Gastroesophageal sphincter (tissue), 4 donors: ENCODE measurements at places on chromosomes 12 and 14.

GRCh38 chr12:115962216-115962615 lies 315.3 kb downstream of the MED13L start:
- ATAC-seq: no peak

- peak; percentile 1 for ATAC-seq
Measured at GRCh38 chr14:100709289-100710284, 17.1 kb upstream of the DLK1 start.

DNA sequence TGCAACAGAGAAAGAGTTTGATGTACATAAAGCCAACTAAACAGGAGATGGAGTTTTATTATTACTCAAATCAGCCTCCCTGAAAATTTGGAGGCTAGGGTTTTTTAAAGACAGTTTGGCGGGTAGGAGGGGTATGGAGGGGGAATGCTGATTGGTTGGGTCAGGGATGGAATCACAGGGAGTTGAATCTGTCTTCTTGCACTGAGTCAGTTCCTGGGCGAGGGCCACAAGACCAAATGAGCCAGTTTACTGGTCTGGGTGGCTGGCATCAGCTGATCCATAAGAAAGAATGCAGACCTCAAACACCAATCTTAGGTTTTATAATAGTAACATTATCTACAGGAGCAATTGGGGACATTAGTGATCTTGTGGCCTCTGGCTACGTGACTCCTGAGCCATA lies 64.9 kb downstream of the RIN3 start:
- no peak for ATAC-seq

DNA sequence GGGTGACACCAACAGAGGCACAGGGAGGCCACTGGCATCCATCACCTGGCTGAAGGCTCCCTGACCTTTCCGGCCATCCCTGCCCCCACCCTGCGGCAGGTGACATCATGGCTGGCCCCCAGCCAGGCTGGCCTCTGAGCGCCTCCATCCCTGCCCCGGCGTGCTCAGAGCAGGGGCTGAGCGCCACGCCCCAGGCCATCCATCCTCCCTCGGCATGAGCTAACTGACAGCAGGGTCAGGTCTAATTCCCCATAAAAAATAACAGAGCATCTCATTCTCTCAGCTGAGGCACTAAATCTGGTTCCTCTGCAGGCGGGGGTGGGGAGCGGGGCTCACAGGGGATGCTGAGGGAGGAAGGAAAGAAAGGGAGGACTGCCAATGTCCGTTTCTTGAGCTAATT lies 50.7 kb downstream of the PRIMA1 start:
- no peak for ATAC-seq

DNA sequence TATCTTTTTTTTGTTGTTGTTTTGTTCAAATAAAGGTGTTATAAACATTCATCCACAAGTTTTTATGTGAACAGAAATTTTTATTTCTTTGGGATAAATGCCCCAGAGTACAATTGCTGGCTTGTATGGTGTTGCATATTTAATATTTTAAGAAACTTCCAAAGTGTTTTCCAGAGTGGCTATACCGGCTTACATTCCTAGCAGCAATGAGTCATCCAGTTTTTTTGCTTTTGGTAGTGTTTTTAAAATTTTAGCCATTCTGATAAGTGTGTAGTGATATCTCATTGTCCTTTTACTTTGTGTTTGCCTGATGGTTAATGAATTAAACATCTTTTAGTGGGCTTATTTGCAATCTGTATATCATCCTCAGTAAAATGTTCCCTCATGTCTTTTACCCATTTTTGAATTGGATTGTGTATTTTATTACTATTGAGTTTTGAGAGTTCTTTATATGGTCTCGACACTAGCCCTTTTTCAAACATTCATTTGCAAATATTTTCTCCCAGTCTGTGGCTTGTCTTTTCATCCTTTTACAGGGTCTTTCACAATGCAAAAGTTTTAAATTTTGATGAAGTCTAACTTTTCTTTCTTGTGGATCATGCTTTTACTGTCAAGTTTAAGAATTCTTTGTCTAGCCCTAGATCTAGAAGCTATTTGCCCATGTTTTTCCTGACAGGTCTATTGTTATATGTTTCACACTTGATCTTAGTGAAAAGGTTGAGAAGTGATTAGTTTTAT lies 29.5 kb downstream of the PPP4R4 start:
- ATAC-seq: no peak

- ATAC-seq: no peak
Measured at GRCh38 chr12:57278465-57279381, 27.7 kb upstream of the STAC3 start.

DNA sequence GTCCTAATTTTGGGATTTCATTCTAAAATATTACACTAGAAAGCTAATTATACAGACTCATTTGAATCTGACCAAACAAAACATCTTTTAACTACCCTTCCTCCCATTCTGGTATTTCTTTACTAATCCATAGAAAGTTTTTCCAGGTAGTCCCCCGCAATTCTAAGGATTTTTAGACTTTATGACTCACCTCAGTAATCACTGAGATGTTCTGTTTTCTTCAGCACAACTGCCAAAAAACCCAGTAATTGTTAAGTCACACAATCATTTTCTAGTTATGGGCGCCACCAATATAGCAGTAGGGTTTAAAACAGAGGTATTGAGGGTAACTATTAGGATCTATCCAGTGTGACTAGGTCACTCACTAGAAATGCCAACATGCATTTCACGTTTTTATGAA lies 1.6 kb upstream of the ARID4A start:
- no peak for ATAC-seq

GRCh38 chr14:20712904-20713303 lies 24.3 kb downstream of the ANG start:
- no peak for ATAC-seq

DNA sequence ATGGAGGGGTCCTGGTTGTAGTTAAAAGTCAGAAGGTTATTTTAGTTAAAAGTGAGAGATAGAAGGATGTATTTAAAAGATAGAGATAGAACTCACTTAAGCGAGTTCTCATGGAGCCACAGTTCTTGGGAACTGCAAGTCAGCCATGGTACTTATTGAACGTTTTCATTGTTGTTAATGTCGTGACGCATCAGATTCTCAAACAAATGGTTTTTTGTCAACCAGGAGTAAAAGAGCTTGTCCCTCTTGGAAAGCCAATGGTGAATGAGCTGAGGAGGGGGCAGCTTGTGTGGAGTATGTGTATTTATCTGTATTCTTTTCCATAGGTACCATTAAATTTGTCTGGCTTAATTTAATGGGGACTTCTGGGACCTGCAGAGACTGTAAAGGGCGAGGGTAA lies 68.6 kb downstream of the FIGNL2 start:
- no peak for ATAC-seq

- no peak for ATAC-seq
Measured at GRCh38 chr12:57627501-57628279, 5.3 kb downstream of the B4GALNT1 start.

- no peak for ATAC-seq
Measured at GRCh38 chr14:100116134-100116533, 43.3 kb downstream of the DEGS2 start.

DNA sequence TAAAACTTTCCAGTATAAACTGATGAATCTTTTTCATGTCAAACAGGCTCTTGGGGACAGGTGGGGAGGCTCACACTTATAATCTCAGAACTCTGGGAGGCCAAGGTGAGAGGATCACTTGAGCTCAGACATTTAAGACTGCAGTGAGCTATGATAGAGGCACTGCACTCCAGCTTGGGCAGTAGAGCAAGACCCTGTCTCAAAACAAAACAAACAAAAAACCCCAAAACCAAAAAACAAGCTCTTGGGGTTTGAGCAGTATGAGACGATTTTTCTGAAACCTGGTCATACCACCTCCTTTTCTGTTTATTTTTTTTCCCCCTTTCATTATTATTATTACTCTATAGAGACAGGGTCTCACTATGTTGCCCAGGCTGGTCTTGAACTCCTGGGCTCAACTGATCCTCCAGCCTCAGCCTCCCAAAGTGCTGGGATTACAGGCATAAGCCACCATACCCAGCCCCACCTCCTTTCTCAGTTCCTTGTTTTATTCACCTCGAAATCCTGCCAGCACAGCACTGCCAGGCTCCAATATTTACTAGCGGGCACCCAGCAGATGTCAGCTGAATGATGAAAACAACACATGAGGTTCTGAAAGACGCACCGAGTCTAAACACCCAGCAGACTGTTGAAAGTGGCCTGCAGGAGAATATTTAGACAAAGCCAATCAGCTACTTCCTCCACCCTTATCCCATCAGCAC lies 19.5 kb upstream of the CDK17 start:
- ATAC-seq: no peak

GRCh38 chr14:24954037-24954699 lies 95.8 kb downstream of the STXBP6 start:
- ATAC-seq: no peak

DNA sequence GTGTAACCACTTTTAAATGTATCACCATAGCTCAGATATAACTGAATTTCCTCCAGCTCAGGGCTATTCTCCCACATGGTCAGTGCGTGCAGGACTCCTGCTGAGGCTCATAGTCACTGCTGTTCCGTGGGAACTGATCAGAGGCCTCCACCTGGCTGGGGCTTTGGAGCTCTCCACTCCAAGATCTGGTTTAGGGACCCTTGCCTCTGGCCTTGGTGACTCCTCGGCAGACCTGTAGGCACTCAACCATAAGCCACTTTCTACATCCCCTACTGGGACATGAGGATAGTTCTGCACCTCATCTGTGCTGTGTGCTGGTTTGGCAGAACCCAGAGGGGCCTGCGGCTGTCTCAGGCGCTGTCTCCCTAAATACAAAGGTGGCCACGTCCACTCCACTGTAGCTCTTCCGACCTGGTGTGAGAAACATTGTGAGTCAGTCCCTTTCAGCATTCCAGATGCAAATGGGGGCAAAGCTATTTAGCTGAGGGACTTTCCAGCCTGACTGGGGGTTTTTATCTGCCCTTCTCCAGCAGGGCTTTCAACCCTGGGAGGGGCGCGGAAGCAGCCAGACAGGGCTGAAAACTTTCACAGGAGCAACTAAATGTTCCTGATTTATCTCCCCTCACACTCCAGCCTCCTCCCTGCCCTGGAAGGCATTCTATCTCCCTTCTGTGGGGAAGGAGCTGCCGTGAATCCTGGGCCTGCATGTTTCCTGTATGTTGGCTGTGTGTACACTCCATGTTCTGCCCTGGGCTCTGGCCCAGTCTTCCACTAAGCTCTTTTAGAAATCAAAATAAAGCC lies 218.3 kb upstream of the DAAM1 start:
- ATAC-seq: no peak

GRCh38 chr14:95691591-95691990 lies 5.4 kb downstream of the TCL1B start:
- ATAC-seq: no peak

GRCh38 chr12:96878704-96879103 lies 28.4 kb upstream of the NEDD1 start:
- no peak for ATAC-seq

GRCh38 chr12:75478116-75478794 lies 2.3 kb upstream of the GLIPR1 start:
- ATAC-seq: no peak

DNA sequence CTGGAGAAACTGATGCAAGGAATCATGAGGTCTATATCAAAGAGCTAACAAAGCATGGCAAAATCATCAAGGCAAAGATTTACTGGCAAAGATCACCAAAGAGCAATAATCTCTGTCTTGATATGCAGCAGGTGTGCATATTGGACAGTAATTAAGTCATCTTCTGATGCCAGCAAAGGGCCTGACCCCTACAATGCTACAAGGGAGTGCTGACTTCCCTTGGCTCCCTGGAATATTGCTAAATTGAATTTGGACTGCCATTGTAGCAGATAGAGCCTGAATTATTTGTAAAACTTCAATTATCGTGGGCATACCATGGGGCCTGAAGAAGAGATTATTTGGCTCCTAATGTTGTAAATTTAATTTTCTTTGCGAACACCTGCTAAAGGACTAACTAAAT lies 307.9 kb upstream of the SYT1 start:
- ATAC-seq: no peak

DNA sequence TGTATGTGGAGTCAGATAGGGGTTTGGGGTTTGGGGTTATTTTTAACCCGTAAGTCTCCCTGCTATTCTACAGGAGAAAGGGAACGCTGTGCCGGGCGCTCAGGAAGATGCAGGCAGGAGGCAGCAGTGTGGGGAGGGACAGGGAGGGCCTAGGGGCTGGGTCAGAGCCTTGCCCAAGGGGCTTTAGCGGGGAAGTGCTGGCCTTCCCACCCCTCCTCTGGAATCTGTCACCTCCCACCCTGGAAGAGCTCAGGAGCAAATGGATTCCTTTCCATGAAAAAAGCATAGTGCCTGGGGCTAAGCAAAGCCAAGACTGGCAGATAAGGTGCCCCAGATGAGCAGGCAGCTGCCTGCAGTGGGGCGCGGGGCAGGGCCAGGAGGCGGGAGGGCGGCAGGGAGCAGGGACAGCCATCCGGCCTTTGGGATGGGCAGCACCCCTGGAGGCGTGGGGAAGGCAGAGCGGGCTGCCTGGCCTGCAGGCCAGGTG lies 7.3 kb upstream of the INF2 start:
- ATAC-seq: no peak

- ATAC-seq: no peak
Measured at GRCh38 chr12:18982226-18982949, 147.1 kb upstream of the PLEKHA5 start.

GRCh38 chr12:131755305-131756113 lies 44.6 kb downstream of the SFSWAP start:
- no peak for ATAC-seq
